ENCODE measurements at places on chromosomes 5 and 9.

DNA sequence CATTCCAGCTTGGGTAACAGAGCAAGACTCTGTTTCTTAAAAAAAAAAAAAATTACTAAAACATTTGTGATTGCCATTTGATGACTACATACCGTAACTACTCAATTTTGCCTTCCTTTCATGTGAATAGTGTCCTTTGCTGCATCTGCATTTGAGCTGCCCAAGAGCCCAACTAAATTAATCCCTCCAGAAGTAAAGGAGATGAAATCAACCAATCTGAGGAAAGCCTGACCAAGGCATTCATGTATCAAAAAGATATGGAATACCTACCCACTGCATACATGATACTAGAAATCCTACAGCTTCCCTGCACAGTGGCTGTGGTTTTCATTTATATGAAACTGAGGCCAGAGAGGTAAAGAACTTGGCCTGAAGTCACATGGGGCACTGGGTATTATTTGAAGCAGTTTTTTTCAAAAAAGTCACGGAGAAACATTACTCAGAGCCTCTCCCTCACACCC is 177.5 kb downstream of the AOPEP start:
- DNase-seq = no peak

GRCh38 chr9:9820436-9820835 is 792.4 kb downstream of the PTPRD start:
- no peak for DNase-seq

DNA sequence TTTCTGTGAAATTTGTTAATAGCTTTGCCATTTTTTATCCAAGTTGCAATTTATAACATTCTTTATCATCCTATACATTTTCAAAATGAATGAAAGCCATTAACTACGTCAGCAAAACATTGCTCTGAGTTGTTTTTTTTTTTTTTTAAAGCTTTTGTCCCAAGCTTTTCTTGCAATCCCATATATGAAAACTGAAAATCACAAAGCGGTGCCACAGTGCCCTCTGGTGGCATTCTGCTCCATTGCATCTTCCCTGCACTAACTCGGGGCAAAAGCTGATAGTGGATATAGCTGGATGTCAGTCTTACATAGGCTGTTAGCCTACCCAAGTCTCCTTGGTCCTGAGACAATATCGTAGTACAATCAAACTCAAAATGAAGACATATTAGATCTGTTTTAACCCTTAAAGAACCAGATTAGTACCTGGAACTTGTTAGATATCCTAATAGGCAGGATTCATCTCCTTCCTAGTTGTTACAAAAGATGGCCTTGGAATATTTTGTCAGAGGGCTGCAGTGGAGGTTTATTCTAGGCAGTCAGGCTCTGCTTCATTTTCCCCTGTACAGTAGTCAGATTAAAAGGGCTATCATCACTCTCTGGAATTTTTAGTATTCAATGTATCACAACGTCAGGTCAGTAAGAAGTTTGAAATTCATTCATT is 669.9 kb downstream of the PTPRD start:
- DNase-seq = peak; percentile 9

GRCh38 chr5:135458356-135458755 is 6.2 kb upstream of the TIFAB start:
- no peak for DNase-seq

DNA sequence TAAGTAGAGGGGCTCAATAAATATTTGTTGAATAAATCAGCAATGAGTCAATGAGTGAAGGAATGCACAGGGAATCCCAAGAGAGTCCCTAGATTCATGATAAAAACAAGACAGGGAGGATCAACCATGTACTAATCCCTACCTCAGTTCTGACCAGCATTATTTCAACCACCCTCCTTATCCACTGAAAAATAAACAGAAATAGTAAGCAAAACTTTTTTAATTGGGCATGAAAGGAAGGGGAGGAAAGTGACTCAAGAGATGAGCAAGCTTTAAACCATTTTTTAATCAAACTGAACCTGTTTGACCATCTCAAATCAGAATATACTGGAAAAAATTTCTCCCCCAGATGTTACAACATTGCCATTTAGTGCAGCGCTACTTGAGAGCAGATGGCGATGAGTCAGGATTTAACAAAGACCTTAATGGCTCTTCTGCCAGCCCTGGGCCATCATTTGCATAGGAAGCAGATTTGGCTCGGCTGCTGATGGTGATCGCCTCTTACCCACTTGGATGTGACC is 194.8 kb upstream of the SLC30A5 start:
- no peak for DNase-seq
